ENCODE measurements at places on chromosomes 3 and 15. TPM values are rescaled to one million over a fixed set of nuclear protein-coding genes. Genes with fewer than 3 reads are reported as not detected.

Gene LARP6
- total RNA-seq: 75.2 TPM

Gene EXD1
- total RNA-seq: not detected

Gene TEX55
- total RNA-seq: not detected

Gene C3orf20
- total RNA-seq: not detected

Gene PTH1R
- total RNA-seq: 5.2 TPM

Gene TM4SF1
- total RNA-seq: 28.9 TPM

Gene RBPMS2
- total RNA-seq: 10.6 TPM

Gene CSPG5
- 1.2 TPM for total RNA-seq

Gene PRR20G
- total RNA-seq: not detected

Gene MKRN3
- total RNA-seq: not detected

- H3K4me1 ChIP-seq: peaks cover 23% of the 10 kb centered on the region
- H3K27ac ChIP-seq: peak overlapping the region; percentile 87
- peak; percentile 87 for DNase-seq
- H3K27me3 ChIP-seq: no peaks in the 10 kb centered on the region
- H3K36me3 ChIP-seq: peaks cover 34% of the 10 kb centered on the region
- H3K4me3 ChIP-seq: peak overlapping the region; percentile 15
Measured at GRCh38 chr3:191356631-191357439, 26.5 kb upstream of the UTS2B start.

- no peaks in the 10 kb centered on the region for H3K27me3 ChIP-seq
- H3K36me3 ChIP-seq: no peaks in the 10 kb centered on the region
- no peaks in the 10 kb centered on the region for H3K4me1 ChIP-seq
- no peak for DNase-seq
- no peak overlapping the region for H3K27ac ChIP-seq
Measured at GRCh38 chr3:118196183-118196582, 838.5 kb downstream of the IGSF11 start.

- H3K27ac ChIP-seq: no peak overlapping the region
- H3K36me3 ChIP-seq: peaks cover 25% of the 10 kb centered on the region
- H3K4me3 ChIP-seq: no peak overlapping the region
- H3K4me1 ChIP-seq: no peaks in the 10 kb centered on the region
- H3K27me3 ChIP-seq: no peaks in the 10 kb centered on the region
Measured at GRCh38 chr15:50652671-50653070, 33.9 kb downstream of the TRPM7 start.

GRCh38 chr3:130963878-130964277 lies 62.7 kb downstream of the ASTE1 start:
- no peaks in the 10 kb centered on the region for H3K27me3 ChIP-seq
- H3K36me3 ChIP-seq: peaks cover 33% of the 10 kb centered on the region
- peaks cover 46% of the 10 kb centered on the region for H3K4me1 ChIP-seq

DNA sequence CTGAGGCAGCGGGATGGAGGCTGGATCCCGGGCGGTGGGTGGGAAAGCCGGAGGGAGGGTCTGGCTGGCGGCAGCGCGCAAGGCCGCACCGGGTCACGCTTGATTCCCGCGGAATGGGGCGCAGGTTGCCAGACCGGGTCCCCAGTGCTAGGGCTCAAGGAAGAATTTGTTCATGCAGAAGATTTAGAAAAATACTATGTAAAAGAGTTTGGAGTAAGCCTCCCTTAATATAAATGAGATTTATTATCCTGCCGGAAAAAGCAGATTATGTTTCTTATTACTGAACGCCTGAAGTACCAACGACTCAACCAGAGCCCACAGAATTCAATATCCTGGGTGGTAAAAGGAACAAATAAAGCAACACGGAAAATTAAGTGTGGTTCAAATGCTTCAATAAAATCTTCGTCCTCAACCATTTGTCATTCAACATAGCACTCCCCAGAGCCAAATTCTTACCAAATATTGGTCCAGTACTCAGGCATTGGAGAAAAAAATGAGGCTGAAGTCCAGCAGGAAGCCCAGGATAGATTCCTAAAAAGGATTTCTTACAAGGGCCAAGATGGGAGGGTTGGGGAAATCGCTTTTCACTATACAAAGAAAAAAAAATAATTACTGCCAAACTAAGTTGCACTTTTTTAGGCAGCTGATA lies 1.2 kb upstream of the ZBTB20 start:
- peak overlapping the region; percentile 84 for H3K27ac ChIP-seq
- no peaks in the 10 kb centered on the region for H3K36me3 ChIP-seq
- H3K4me3 ChIP-seq: peak overlapping the region; percentile 69
- H3K4me1 ChIP-seq: peaks cover 6% of the 10 kb centered on the region
- peak; percentile 8 for DNase-seq

- peaks cover 18% of the 10 kb centered on the region for H3K36me3 ChIP-seq
- H3K27ac ChIP-seq: no peak overlapping the region
- DNase-seq: no peak
Measured at GRCh38 chr3:122568755-122569154, 4.6 kb downstream of the DTX3L start.

DNA sequence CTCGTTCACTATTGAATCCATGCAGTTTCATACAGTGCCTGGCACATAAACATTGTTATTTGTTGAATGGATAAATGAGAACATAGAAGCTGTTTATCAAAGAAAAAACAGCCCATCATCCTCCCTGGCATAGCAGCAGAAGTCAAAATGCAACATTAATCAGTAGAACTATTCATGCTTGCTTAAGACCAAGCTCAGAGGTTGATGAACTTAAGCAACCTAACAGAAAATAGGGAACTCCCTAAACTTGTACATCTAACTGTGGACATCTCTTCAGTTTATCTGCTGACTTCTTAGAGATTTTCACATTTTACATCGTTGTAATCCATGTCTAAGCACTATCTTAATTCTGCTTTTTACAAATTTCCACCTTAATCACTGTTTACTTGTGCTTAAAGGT lies 29.2 kb downstream of the SENP8 start:
- DNase-seq: no peak
- no peaks in the 10 kb centered on the region for H3K4me1 ChIP-seq
- H3K4me3 ChIP-seq: no peak overlapping the region
- H3K36me3 ChIP-seq: no peaks in the 10 kb centered on the region
- no peak overlapping the region for H3K27ac ChIP-seq
- H3K27me3 ChIP-seq: no peaks in the 10 kb centered on the region

DNA sequence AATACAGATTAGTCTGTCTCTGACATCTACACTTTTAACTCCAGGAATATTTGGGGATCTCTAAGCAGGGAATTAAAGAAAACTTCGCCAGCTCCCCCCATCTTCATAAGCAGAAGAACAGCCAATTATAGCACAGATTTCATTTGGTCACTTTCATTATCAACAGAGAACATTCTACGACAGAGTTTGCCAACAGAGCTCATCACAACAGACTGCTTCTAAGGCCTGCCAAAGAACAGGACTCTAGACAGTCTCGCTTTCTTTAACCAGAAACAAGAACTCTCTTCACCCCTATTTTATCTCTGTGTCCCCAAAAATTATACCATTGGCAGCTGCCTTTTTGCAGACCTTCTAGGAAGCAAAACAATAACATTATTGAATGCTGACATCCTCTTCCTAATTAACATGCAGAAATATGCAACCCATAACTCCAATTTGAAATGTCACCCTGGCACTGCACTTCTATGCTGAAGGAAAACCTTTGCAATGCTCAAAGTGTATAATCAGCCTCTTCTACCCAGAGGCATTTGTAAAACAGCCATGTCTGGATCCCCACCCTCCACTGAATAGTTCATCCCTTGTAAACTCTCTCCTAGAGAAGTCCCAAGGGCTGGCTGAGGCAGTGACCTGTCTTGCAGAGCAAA lies 552.8 kb downstream of the MAGI1 start:
- H3K36me3 ChIP-seq: no peaks in the 10 kb centered on the region
- H3K27me3 ChIP-seq: no peaks in the 10 kb centered on the region
- H3K4me3 ChIP-seq: no peak overlapping the region
- no peak for DNase-seq
- H3K27ac ChIP-seq: no peak overlapping the region
- H3K4me1 ChIP-seq: no peaks in the 10 kb centered on the region

DNA sequence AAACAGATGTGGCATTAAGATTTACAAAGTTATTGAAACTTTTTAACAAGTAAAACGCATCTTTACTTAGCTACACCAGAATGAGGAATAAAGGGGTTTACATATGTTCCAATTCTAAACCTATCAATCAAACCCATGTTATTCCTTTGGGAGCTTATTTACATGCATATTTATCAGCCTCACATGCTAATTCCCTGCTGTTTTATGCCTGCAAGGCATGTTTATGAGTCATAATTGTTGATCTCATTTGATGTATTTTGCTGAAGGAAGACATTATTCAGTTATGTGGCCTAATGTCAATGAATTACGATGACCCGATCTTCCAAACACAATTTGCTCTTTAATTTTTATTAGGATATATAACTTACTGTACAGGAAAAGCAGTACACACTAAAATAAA lies 272.9 kb downstream of the TBC1D5 start:
- DNase-seq: no peak
- H3K27me3 ChIP-seq: no peaks in the 10 kb centered on the region
- H3K27ac ChIP-seq: no peak overlapping the region
- H3K4me3 ChIP-seq: no peak overlapping the region

GRCh38 chr3:194389269-194389668 lies 9.8 kb downstream of the GP5 start:
- no peak overlapping the region for H3K4me3 ChIP-seq
- H3K27ac ChIP-seq: no peak overlapping the region
- no peak for DNase-seq
- no peaks in the 10 kb centered on the region for H3K36me3 ChIP-seq

DNA sequence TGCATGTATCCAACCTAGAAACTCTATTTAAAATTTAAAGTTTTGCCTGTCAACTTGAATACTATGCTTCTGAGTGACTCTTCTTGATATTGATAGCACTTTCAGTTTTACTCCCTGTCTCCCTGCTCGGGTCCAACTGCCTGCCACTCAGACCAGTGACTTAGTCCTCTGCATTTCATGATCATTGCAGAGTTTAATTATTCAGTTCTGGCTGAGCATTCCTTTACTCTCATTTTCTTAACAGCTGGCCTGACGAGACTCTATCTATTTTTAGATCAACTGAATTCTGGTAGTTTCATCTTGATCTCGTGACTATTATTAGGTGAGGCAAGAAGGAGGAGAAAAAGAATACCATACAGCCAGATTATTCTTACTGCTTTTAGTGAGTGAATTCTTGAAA lies 617.4 kb downstream of the SI start:
- H3K4me1 ChIP-seq: no peaks in the 10 kb centered on the region
- no peak overlapping the region for H3K4me3 ChIP-seq
- H3K36me3 ChIP-seq: no peaks in the 10 kb centered on the region
- DNase-seq: no peak

GRCh38 chr3:141104151-141104821 lies 53.1 kb downstream of the SPSB4 start:
- no peak overlapping the region for H3K4me3 ChIP-seq
- no peaks in the 10 kb centered on the region for H3K36me3 ChIP-seq

GRCh38 chr15:27662892-27663291 lies 436.2 kb downstream of the OCA2 start:
- no peak overlapping the region for H3K27ac ChIP-seq
- H3K27me3 ChIP-seq: no peaks in the 10 kb centered on the region
- H3K4me1 ChIP-seq: no peaks in the 10 kb centered on the region
- DNase-seq: peak; percentile 26

GRCh38 chr3:114154321-114154821 lies 24.5 kb downstream of the DRD3 start:
- H3K27ac ChIP-seq: no peak overlapping the region
- DNase-seq: no peak
- no peak overlapping the region for H3K4me3 ChIP-seq
- no peaks in the 10 kb centered on the region for H3K4me1 ChIP-seq

- no peak overlapping the region for H3K27ac ChIP-seq
- peaks cover 4% of the 10 kb centered on the region for H3K4me1 ChIP-seq
- H3K36me3 ChIP-seq: no peaks in the 10 kb centered on the region
Measured at GRCh38 chr3:46092702-46093080, 65.4 kb upstream of the XCR1 start.

DNA sequence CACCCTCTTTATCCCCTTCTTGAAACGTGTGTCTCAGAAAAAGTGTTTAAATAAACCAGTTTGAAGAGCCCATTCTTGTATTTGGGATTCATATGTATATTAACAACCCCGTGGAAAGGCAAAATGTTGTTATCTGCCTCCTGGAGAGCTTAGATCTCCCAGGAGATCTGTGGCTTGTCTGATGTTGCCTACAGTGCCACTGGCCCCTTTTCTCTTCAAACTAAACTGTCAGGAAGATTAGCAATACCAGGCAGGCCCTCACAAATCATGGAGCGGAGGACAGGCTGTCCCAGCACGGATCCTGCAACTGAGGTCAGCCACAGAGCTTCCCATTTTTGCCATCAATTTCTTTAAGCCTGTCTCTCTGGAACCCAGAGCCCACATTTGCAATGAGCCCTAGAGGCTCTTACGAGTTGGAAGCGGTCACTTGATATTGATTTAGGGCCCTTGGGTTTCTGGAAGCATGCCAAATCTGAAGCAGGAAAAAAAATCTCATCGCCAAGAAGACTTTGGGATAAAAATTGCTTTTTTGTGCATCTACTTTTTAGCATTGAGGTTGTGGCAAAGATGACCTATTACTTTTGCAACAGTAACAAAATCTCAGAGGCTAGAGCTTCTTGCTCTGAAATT lies 234.1 kb downstream of the OPA1 start:
- no peak for DNase-seq
- no peaks in the 10 kb centered on the region for H3K36me3 ChIP-seq
- peaks cover 27% of the 10 kb centered on the region for H3K4me1 ChIP-seq

DNA sequence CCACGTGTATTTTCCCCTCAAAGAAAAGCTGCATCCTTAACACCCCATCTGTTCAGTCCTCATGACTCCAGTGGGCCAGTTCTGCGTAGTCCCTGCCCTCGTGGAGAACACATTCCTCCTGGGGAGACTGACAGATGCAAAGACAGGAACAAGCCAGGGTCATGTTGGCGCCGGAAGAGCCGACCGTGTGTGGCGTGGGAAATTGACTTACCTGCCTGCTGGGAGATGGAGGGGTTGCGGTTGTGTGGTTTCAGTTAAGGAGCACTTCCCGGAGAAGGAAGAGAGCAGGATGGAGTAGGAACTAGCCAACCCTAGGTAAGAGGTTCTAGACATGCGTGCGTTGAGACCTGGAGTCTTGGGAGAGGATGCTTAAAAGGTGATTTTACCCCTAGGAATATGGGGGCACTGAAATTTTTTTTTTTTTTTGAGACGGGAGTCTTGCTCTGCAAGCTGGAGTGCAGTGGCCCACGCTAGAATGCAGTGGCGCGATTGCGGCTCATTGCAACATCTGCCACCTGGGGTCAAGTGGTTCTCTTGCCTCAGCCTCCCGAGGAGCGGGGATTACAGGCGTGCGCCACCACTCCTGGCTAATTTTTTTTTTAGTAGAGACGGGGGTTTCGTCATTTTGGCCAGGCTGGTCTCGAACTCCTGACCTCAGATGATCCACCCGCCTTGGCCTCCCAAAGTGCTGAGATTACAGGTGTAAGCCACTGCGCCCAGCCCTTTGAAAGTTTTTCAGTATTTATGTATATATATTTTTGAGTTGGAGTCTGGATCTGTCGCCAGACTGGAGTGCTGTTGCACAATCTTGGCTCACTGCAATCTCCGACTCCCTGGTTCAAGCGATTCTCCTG lies 1.4 kb downstream of the VHL start:
- no peaks in the 10 kb centered on the region for H3K36me3 ChIP-seq
- no peaks in the 10 kb centered on the region for H3K27me3 ChIP-seq
- H3K4me3 ChIP-seq: peak overlapping the region; percentile 73
- H3K27ac ChIP-seq: no peak overlapping the region
- H3K4me1 ChIP-seq: peaks cover 5% of the 10 kb centered on the region
